NCI-H1436 (cell line): ENCODE measurements at places on chromosomes 5 and 9.

DNA sequence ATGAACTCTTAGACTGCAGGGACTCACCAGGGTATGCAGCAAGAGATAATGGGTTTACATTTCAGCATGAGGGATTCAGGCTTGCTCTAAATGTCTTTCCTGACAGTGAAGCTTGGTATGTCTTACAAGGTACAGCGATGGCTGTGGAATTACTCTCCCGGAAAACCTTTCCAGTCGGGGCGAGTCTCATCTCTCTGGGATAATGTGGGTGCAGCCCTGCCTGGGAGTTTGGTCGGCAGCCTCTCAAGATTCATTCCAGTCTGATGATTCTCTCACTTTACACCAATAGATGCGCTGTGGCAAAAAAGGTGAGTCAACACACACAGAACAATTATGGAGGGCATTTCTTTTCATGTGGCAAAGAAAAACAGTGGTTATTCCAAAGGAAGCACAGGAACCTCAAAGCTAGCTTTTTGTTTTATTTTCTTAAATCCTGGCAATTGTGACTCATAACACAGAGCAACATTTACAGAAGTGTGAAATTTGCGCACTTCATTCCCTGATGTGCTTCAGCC lies 190.3 kb downstream of the DCP2 start:
- DNase-seq, result no peak

DNA sequence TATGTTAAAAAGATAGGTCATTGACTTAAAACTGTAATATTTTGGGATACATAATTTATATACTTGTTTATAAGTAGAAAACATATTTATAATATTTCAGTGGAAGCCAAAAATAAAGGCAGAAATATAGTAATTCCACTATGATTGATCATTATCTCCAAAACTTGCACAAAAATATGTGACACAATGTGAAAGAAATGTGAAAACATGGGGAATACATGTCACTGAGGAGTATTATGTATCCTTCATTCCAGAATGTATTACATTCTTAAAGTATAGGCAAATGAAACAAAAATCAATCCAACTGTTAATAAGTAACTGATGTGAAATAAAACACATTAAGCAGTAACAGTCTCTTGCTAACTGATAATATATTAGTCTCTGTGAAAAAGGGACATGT lies 236.7 kb downstream of the CDH18 start:
- no peak for DNase-seq

- DNase-seq, result no peak
Observed at GRCh38 chr9:94840738-94841137, 114.2 kb downstream of the AOPEP start.

- DNase-seq, result no peak
Observed at GRCh38 chr5:88380332-88380731, 111.7 kb upstream of the TMEM161B start.

DNA sequence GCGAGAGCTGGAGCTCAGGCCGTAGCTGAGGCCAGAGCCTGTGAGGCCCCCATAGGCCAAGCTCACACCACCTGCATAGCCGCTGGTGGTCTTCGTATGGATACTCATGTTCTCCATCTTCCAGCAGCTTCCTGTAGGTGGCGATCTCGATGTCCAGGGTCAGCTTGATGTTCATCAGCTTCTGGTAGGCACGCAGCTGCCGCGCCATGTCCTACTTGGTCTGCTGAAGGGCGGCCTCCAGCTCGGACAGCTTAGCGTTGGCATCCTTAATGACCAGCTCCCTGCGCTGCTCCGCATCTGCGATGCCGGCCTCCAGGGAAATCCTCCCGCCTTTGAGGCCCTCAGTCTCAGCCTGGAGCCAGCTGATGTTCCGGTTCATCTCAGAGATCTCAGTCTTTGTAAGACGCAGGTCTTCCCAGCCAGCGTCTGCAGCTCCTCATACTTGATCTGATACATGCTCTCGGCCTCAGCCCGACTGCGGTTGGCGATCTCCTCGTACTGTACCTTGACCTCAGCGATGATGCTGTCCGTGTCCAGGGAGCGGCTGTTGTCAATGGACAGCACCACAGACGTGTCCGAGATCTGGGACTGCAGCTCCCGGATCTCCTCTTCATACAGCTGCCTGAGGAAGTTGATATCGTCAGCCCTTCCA lies 172.1 kb downstream of the PPP2R2B start:
- DNase-seq, result no peak

DNA sequence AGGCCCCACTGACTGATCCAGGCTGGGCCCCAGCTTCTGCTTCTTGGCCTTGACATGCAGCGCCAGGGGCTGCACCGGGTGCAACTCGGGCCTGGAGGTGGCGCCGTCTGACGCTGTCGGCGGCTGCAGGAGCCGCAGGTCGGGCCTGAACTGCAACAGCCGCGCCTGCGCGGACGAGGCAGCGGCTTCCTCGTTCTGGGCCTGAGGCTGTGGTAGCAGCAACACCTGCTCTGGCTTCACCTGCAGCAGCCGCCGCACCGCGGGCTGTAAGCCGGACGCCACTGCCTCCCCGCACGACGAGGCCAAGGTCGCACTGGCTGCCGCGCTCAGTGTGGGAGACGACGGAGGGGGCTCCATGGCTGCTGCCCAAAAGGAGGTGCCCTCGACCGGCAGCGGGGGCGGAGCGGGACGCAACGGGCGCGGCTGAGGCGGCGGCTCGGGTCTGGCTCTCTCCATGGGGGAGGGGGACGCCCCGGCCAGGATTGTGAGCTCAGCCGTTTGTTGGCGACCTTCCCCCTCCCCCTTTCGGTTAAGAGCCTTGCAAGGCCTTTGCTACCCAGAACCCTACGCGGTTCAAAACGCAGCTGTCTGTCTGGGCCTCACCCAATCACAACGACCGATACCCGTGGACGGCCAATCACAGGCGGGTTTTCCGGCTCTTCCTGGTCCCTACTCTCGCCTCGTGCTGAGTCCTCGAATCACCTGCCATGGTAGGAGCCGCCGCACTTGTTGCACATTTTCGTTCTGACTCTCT lies 438 bp downstream of the SOX30 start:
- DNase-seq, result no peak

DNA sequence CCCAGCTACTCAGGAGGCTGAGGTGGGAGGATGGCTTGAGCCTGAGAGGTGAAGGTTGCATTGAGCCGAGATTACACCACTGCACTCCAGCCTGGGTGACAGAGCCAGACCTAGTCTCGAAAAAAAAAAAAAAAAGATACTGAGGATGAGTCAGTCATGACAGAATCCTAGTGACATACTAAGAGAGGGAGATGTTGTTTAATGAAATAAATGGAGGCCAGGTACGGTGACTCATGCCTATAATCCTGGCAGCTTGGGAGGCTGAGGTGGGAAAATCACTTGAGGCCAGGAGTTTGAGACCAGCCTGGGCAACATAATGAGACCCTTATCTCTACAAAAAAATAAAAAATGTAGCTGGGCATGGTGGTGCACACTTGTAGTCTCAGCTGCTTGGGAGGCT lies 107.2 kb downstream of the ZFAND5 start:
- DNase-seq, result no peak

- no peak for DNase-seq
Observed at GRCh38 chr5:126014676-126015075, 408.5 kb upstream of the GRAMD2B start.

DNA sequence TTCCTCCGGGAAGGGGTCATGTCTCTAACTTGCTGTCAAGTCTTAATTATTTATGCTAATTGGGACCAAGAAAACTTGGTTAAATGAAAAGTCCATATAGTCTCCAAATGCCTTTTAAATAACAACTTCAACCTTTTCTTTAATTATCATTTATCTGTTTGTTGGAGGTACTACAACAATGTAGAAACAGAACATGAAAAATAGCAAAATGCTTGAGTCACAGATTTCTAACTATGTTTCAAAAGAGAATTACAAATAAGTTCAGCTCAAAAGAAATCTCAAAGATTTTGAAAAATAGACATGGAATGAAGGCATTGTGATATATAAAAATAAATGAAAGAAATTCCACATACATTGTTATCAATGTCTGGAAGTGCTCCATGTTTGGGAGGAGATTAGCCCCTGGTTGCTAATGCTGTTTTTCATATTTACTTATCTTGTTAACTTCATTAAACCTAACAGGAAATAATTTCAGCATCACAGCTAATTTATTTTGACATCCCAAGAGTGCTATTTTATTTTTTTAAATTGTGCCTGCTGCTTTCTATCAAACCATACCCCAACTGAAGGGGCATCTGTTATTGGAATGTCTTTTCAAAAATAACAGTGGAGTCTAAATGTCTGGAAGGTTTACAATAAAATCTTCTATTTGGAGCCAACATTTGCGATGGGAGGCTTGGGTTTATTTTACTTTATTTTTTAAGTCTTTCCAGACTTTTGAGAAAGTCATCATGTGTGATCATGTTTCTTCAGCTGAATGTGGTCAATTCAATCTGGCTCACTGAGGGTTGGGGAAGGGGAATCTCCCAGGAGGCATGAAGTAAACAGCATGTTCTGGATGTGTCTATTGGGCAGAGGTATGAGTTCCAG lies 53.1 kb upstream of the ANKRD55 start:
- DNase-seq, result no peak

DNA sequence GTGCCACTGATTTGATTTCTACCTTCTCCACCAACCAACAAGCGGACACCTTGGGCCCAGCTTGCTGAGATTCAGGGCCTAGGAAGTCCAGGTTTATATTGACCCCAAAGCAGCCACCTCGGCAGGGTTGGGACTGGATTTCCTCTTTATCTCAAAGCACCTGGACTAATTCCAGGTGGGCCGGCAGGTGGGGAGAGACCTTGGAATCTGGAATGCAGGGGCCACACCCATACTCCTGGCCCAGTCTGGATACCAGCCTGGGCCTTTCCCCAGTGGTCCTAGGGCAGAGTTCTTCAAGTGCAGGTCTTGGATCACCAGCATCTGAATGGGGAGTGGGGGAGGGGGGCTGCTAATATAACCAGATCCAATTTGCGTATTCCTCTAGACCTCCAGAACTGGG lies 93.1 kb downstream of the PCDH1 start:
- DNase-seq, result no peak
